IPS DF 6.9 (cell line): ENCODE measurements at places on chromosomes 6 and 20.
A peak's percentile ranks its signal among the peaks of the same experiment; 100 is the strongest.

- H3K36me3 ChIP-seq, result no peaks in the 10 kb centered on the region
- no peaks in the 10 kb centered on the region for H3K27me3 ChIP-seq
- no peaks in the 10 kb centered on the region for H3K4me1 ChIP-seq
Measured at GRCh38 chr6:29995340-29995777, 53.0 kb downstream of the HLA-A start.

GRCh38 chr20:45959956-45960630, 11.9 kb downstream of the ZNF335 start:
- DNase-seq, result no peak
- peaks cover 42% of the 10 kb centered on the region for H3K36me3 ChIP-seq
- H3K4me1 ChIP-seq, result no peaks in the 10 kb centered on the region

DNA sequence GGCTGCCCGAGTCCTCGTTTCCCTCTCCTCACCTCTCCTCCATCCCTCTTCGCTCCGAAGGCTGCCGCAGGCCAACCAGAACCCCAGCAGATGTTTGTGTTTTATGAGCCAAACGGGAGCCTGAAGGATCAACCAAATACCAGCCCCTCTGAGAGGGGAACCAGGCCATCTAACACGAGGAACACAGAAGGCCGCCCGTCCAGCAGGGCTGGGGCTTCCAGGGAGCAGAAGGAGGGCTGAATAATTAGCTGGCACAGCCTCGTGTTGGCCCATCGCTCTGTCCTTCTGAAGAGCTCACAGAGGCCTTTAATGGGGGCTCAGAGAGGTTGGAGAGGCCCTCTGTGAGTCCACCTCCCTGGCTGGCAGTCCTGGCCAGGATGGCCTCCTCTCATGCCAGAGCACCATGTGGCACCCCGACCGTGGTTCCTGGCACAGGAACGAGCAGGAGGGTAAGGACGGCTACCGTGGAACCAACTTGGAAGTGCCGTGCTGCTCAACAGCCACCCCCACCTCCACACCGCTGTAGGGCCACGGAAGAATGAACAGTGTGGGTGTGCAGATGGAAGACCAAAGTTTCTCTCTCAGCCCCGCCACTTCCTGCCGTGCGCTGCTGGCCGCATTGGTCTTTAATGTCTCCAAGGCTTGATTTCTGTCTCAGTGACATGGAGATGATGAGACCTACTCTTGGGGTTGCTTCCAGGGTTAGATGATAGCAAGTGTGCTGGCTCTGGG, 155.2 kb downstream of the SCML4 start:
- DNase-seq, result no peak
- H3K36me3 ChIP-seq, result no peaks in the 10 kb centered on the region
- no peak overlapping the region for H3K27ac ChIP-seq
- no peak overlapping the region for H3K4me3 ChIP-seq

GRCh38 chr6:140011537-140011936, 637.1 kb upstream of the CITED2 start:
- no peaks in the 10 kb centered on the region for H3K36me3 ChIP-seq
- no peak overlapping the region for H3K4me3 ChIP-seq
- no peak for DNase-seq
- H3K27me3 ChIP-seq, result no peaks in the 10 kb centered on the region
- no peaks in the 10 kb centered on the region for H3K4me1 ChIP-seq
- H3K27ac ChIP-seq, result no peak overlapping the region

GRCh38 chr6:26104457-26105108, 17.4 kb downstream of the HFE start:
- no peaks in the 10 kb centered on the region for H3K36me3 ChIP-seq
- H3K4me3 ChIP-seq, result peak overlapping the region; percentile 42; the same call in 1 of the 2 replicates
- H3K27me3 ChIP-seq, result no peaks in the 10 kb centered on the region
- H3K4me1 ChIP-seq, result no peaks in the 10 kb centered on the region
- no peak overlapping the region for H3K27ac ChIP-seq

DNA sequence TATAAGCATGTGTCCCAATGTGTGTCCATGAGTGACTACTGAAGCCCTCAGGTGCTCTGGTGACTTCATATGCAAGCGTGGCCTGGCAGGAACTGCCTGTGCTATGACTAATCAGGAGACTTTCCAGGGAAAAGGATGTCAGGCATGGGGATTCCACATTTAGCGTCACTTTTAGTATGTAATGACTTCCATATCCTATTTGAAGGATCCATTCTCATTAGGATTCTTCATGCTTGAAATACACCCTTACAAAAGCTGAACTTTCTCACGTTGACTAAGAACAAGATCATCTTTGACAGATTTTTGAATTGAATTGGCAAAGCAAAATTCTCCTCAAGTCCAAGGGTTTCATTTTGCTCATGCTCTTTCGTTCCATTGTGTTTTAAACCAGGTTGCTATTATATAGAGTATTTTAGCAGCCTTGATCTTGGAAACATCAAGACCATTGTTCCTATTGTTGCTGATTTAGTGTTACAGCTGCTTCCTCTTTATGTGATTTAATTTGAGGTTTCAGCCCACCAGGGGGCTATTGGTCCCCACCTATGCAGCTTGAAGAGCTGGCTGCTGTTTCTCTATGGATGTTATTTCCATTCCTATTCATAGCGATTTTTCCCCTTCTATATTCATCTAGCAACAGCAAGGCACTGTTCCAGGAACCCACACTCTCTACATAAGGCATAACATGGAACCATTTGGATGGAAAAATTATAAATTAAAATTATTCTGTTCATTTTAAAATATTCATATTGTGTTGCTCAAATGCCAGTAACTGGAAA, 418.6 kb downstream of the CDKAL1 start:
- no peak for DNase-seq
- H3K27ac ChIP-seq, result no peak overlapping the region
- no peaks in the 10 kb centered on the region for H3K36me3 ChIP-seq
- no peak overlapping the region for H3K4me3 ChIP-seq

DNA sequence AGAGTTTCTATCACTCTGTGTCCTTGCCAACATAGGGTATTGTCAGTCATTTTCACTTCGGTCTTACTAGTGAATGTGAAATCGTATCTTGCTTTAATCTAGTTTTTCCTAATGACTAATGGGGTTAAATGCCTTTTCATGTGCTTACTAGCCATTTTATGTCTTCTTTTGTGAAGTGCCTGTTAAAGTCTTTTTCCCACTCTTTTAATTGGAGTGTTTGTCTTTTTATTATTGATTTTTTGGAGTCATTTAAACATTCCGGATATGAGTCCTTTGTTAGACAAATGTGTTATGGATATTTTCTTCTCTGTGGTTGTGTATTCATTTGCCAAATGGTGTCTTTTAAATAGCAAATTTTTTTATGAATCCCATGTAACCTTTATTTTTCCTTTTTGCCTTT, 194.6 kb downstream of the CDH26 start:
- no peak overlapping the region for H3K27ac ChIP-seq
- DNase-seq, result no peak
- H3K4me3 ChIP-seq, result no peak overlapping the region
- no peaks in the 10 kb centered on the region for H3K27me3 ChIP-seq
- no peaks in the 10 kb centered on the region for H3K4me1 ChIP-seq

DNA sequence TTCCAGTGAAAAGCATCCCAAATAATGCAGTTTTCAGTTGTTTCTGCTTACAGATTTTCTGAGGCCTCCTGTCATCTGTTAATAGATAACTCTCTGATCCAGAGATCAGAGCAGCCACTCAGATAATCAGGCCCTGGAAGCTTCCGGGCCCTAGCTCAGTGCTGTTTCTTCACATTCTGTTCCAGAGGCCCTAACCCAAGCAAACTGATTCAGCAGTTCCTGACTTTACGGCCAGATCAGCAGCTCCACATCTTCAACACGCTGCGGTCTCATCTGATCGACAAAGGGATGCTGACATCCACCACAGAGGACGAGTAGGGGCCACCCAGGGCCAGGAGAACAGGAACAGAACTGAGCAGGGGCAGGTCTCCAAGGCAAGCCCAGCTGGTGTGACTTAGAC, 63.1 kb downstream of the CDS2 start:
- H3K27ac ChIP-seq, result no peak overlapping the region
- DNase-seq, result no peak
- H3K36me3 ChIP-seq, result peaks cover 15% of the 10 kb centered on the region
- no peaks in the 10 kb centered on the region for H3K27me3 ChIP-seq
- H3K4me1 ChIP-seq, result no peaks in the 10 kb centered on the region

DNA sequence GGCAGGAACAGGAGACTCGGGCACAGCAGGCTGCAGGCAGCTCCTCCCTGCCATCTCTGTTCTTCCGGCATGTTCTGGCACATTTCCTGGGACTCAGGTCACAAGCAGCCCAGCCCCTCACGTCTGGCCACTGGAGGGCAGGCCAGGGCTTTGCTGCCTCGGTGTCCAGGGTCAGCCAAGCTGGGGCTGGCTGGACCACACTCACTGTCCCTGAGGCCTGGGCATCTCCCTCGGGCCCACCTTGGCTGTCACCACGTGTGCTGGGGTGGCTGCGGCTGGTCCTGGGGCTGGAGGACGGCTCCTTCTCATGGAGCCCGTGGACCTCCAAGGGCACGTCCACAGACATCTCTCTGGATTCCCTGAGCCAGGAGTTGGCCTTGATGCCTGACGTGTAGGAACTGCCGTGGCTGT, 18.5 kb downstream of the FRMD1 start:
- no peak overlapping the region for H3K4me3 ChIP-seq
- DNase-seq, result peak; percentile 33
- no peaks in the 10 kb centered on the region for H3K4me1 ChIP-seq
- no peak overlapping the region for H3K27ac ChIP-seq

DNA sequence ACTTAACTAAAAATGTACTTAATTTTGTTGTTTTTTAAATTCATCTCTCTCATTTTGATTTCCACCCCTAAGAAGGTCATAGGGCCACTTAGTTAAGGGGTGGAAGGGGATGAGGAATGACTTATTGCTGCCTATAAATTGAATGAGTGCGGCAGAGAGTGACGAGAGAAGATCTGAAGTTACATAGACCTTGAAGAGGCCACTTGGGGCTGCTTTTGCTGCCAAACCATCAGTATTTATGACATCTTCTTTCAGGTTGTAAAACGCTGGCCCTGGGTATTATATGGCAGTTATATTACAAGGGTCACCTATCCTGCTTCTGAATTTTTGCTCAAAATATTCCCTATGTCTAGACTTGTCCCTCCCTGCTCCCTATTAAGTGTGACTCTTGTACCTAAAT, 119.6 kb upstream of the RIMS1 start:
- no peak overlapping the region for H3K4me3 ChIP-seq
- no peaks in the 10 kb centered on the region for H3K27me3 ChIP-seq
- no peaks in the 10 kb centered on the region for H3K4me1 ChIP-seq
- no peak overlapping the region for H3K27ac ChIP-seq
- no peak for DNase-seq
- H3K36me3 ChIP-seq, result no peaks in the 10 kb centered on the region

- no peaks in the 10 kb centered on the region for H3K4me1 ChIP-seq
- no peaks in the 10 kb centered on the region for H3K36me3 ChIP-seq
- H3K27me3 ChIP-seq, result no peaks in the 10 kb centered on the region
- no peak overlapping the region for H3K27ac ChIP-seq
- DNase-seq, result no peak
Measured at GRCh38 chr20:48038713-48039112, 253.4 kb upstream of the SULF2 start.

GRCh38 chr20:40156600-40157317, 532.3 kb downstream of the MAFB start:
- no peaks in the 10 kb centered on the region for H3K27me3 ChIP-seq
- H3K36me3 ChIP-seq, result no peaks in the 10 kb centered on the region
- no peak overlapping the region for H3K27ac ChIP-seq
- no peaks in the 10 kb centered on the region for H3K4me1 ChIP-seq
- no peak for DNase-seq

GRCh38 chr20:23586735-23587525, 18.6 kb upstream of the CST9L start:
- no peak for DNase-seq
- H3K36me3 ChIP-seq, result no peaks in the 10 kb centered on the region
- H3K4me3 ChIP-seq, result no peak overlapping the region

DNA sequence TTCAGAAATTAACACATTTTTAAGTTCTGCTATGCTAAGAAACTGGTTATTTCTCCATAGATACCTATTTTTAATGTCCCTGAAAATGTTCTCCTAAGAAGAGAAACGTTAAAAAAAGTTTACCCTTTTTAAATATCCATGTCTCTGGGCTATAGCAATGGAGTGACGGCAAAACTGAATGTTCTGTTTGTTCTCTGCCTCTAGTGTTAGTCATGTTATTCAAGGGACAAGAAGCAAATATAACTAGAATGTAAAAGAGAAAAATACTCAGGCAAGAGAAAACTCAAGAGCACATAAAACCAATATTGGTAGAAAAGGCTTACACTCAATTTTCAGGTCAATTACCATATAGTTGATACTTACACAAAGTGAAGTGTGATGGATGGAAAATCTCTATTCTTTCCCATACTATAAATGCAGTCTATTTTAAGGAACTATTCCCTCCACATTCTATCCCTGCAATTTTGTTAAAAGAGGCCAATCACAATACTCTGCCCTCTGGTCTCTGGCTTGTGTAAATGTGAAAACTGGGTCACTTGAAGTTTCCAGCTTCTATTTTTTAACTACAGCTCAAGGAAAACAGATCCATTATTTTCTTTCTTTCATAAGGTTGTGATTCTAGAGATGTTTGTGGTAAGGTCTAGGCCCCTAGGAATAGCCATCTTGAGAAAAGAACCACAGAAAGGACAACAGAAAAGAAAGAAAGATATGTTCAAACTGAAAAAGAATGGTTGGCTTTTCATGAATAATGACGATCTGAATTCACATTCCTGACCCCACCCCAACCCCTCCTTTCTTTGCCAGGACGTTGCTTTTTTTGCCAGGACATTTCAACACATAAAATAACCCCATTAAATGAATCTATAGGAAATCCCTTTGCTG, 200.3 kb upstream of the FAM83B start:
- no peaks in the 10 kb centered on the region for H3K27me3 ChIP-seq
- no peak for DNase-seq
- H3K36me3 ChIP-seq, result no peaks in the 10 kb centered on the region
- H3K27ac ChIP-seq, result no peak overlapping the region

DNA sequence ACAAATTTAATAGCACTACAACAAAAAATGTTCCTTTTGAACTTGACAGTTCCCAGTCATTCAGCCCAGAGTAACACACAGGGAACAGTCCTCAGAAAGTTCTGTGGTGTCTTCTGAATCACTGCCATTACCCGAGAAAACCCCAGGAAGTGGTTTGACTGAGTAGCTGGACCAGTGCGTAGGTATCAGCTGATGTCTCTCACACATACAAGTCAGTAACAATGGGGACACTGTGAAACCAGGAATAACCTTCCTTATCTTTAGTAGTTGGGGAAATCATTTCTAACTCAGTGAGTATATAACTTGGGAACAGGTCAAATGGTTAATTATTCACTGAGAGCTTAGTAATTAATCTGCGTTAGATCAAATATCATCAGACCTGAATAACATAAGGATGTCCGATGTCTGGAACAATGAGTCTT, 73.1 kb downstream of the HIVEP2 start:
- no peak for DNase-seq
- no peaks in the 10 kb centered on the region for H3K27me3 ChIP-seq
- H3K36me3 ChIP-seq, result no peaks in the 10 kb centered on the region

GRCh38 chr6:13465734-13466133, 21.7 kb downstream of the GFOD1 start:
- no peaks in the 10 kb centered on the region for H3K36me3 ChIP-seq
- H3K27ac ChIP-seq, result no peak overlapping the region

DNA sequence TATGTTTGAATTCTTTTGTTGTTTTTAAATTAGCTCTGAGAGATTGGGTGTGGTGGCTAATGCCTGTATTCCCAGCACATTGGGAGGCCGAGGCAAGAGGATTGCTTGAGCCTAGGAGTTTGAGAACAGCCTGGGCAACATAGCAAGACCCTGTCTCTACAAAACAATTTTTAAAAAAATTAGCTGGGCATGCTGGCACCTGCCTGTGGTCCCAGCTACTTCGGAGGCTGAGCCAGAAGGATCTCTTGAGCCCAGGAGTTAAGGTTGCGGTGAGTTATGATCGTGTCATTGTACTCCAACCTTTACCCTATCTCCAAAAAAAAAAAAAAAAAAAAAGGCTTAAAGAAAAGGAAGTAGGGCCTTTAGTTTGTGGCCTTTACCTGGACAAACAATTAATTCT, 22.9 kb downstream of the DHX35 start:
- no peaks in the 10 kb centered on the region for H3K36me3 ChIP-seq
- H3K4me3 ChIP-seq, result no peak overlapping the region
- H3K27ac ChIP-seq, result no peak overlapping the region
- no peaks in the 10 kb centered on the region for H3K27me3 ChIP-seq
- no peak for DNase-seq
- H3K4me1 ChIP-seq, result no peaks in the 10 kb centered on the region
